ENCODE measurements at places on chromosomes 5 and 9. TPM values are rescaled to one million over a fixed set of nuclear protein-coding genes. Genes with fewer than 3 reads are reported as not detected.

DNA sequence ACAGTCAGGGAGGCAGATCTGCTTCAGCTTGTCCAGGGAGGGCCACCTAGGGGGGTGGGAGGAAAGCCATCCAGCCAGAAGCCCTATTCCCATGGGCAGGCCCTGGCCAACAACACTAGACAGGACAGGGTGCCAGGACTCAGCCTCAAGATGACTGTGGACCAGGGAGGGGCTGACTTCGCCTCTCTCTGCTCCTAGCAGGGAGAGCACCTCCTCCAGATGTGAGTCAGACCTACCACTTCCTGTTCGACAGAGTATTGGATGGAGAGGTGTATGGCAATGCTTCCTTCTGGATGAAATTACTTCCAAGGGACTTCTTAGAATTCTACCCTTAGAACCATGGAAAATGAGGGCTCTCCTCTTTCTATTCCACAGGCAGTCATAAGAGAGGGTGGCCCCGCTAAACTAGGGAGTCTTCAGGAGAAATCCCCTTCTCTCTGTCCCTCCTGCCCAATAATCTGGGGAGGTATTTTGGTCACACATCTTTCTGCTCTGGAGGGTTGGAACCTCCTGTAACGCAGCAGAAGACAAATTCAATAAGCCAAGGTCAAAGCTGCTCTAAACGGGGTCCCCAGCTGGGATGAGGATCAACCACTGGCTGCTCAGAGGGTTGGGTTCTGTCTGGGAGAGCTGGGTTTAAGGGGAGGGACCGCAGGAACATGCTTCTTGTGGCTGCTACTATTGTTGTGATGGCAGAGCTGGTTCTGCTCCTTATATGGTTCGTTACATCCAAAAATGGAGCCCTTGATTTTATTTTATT is 23.2 kb upstream of the RCL1 start:
- no peak for DNase-seq
- H3K27me3 ChIP-seq, result no peaks in the 10 kb centered on the region
- no peak overlapping the region for H3K27ac ChIP-seq
- no peaks in the 10 kb centered on the region for H3K36me3 ChIP-seq

GRCh38 chr5:178357121-178357521 is 124.5 kb upstream of the PHYKPL start:
- no peaks in the 10 kb centered on the region for H3K36me3 ChIP-seq
- no peaks in the 10 kb centered on the region for H3K27me3 ChIP-seq
- no peak overlapping the region for H3K4me3 ChIP-seq

Gene CPEB4
- 62.4 TPM for total RNA-seq

Gene ADGRV1
- total RNA-seq, result 47.1 TPM

Gene NR5A1
- not detected for total RNA-seq

GRCh38 chr9:20995616-20996015 is 35.8 kb downstream of the HACD4 start:
- H3K4me1 ChIP-seq, result peaks cover 2% of the 10 kb centered on the region
- H3K4me3 ChIP-seq, result no peak overlapping the region
- peaks cover 5% of the 10 kb centered on the region for H3K36me3 ChIP-seq
- DNase-seq, result no peak
- no peak overlapping the region for H3K27ac ChIP-seq

Gene DRD1
- total RNA-seq, result 0.58 TPM

All from upper lobe of right lung (tissue), 1 donor.